Left colon (tissue), 2 donors: ENCODE measurements at places on chromosomes 1 and 21. TPM values are rescaled to one million over a fixed set of nuclear protein-coding genes. Genes with fewer than 3 reads are reported as not detected.

GRCh38 chr1:216261631-216262030, 161.6 kb downstream of the USH2A start:
- no peak for DNase-seq

DNA sequence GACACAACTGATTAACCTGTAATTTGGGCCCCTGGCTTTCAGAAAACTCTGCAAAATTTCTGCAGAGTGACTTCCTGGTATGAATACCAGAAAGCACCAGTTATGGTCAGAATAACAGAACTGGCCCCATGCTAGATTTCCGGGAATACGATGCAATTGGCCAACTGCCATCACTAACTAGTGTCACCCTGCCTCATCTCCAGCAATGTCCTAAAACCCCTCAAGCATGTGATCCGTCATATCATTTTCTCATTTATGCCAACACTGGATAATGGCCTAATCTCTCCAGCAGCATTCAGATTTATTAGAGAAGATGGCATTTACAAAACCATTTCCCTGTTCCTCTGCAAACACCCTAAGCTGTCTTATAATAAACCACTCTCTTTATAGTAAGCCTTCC, 15.4 kb downstream of the KAZN start:
- no peak for DNase-seq

DNA sequence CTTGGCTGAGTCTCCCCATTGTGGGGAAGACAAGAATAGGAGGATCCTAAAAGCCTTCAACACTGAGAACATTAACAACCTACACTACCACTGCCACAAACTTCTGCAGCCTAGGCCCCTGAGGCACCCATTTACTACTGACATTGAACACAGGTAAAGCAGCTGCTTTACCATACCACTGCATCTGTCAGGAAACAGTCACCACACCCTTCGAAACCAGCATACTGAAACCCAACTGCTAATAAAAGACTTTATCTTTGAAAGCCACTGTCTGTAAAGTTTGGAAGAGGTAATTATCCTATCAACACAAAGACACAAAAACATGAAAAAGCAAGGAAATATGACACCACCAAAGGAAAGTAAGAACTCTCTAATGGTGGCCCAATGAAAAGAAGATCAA, 7.4 kb downstream of the IFNAR1 start:
- DNase-seq: no peak

GRCh38 chr1:85028151-85028550, 20.1 kb downstream of the MCOLN3 start:
- no peak for DNase-seq

The ECE1 gene
- total RNA-seq: 165 TPM

GRCh38 chr21:33069994-33070743, at the start of gene OLIG1:
TSS of gene OLIG1 (plus strand) at chr21:33070141. CDS start at chr21:33070247, 106 bp downstream.
- DNase-seq: no peak

The NTMT2 gene
- total RNA-seq: not detected

The MYCL gene
- 13.7 TPM for total RNA-seq

GRCh38 chr1:70210820-70211219, 5.4 kb upstream of the LRRC40 start:
- DNase-seq: no peak

DNA sequence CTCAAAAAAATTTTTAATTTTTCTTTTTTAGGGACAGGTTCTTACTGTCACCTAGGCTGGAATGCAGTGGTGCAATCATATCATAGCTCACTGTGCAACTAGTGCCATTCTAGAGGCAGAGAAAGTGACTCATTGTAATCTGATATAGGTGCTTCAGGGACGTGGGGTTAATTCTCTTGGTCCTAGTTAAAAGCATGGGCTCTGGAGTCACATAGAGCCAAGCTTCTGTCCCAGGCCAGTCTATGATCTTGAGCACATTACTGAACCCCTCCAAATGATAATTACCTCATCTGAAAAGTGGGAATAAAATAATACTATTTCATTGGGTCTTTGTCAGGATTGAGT, 1.1 kb upstream of the ADIPOR1 start:
- no peak for DNase-seq

DNA sequence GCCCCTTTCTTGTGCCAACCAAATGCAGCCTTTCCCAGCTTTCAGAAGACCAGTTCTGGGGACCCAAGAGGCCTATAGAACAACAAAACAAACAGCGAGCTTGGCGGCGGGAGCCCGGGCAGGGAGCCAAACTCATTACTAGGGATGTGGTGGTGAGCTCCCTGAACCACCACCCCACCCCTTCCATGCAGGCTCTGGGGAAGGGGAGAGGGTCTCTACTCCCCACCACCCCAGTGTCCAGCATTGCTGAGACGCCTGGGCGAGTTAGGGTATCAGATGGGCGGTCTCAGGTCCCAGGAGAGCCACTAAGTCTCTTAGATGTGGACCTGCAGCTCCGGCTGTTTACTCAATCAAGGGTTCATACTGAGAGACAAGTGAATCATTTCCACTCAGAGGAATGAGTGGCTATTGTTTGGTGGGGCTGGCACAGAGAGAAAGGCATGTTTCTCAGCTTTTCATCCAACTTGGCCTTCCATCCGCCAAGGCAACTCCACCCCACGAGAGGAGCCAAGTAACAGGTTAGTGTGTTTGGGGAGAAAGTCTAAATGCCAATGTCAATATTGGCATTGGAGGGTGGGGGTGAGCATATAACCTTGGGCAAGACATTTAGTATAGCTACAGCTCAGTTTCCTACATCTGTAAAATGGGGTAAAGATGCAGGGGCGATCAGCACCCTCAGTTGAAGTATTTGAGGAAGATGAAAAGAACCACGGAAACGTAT, 40.9 kb downstream of the PLXNA2 start:
- peak; percentile 81 for DNase-seq

- DNase-seq: no peak
Observed at GRCh38 chr1:196148367-196148970, 459.8 kb downstream of the KCNT2 start.

The RUNX3 gene
- total RNA-seq: 1.6 TPM

The GJB4 gene
- 0.11 TPM for total RNA-seq

DNA sequence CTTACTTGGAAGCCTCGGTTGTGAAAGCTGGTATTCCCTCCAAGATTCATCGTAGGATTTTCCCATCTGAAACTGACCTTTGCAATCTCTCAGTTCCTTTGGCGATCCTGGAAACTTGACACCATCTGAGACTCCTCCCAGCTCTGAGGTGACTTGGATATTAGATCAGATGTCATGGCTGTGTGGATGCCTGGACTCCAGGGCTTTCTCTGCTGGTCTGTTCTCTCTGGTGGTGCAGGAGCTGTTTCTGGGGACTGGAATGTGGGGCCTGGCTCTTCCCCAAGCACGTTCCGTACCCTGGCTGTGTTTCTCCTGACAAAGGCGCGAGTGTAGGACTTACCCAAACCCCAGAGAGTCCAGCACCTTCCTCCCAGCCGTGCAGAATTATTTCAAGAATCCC, 252.2 kb downstream of the RPS6KC1 start:
- DNase-seq: no peak

GRCh38 chr21:15430023-15430422, 299.8 kb upstream of the USP25 start:
- DNase-seq: no peak

DNA sequence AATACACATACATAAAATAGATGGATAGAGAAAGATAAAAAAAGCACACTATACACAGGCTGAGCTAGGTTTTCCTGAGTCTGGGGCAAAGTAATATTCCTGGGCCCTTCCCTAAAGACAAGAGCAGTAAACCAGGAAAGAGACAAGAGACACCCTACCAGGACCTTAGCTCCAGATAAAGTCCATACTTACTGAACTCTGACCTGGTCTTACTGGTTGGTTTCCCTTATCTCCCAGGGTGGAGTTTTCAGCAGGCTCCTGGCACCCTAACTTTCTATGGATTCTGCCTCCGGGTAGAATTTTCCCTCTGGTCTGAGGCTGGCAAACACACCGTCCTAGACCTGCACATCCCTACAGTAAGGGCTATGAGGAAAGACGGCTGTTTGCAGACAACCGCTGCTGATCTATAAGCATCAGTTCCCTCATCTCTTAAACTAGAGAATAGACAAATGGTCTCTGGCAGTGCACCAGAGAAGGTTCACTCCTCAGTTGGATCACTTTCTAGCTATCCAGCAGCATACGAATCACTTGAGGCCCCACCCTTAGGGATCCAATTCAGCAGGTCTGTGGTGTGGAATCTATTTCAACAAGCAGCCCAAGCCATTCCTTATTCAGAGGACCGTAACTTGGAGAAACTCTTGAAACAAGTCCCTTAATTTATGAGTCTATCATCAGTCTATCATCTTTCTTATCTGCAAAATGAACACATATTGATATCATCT, 52.0 kb downstream of the ARHGEF11 start:
- no peak for DNase-seq

The LCK gene
- total RNA-seq: 4.2 TPM

The LRRC42 gene
- total RNA-seq: 19.7 TPM

- DNase-seq: no peak
Observed at GRCh38 chr1:111654839-111655238, 35.2 kb downstream of the RAP1A start.

The KCNJ9 gene
- total RNA-seq: not detected

The FCRL1 gene
- total RNA-seq: 1.5 TPM

GRCh38 chr1:16126160-16126559, 29.7 kb downstream of the EPHA2 start:
- no peak for DNase-seq

The TMEM50A gene
- total RNA-seq: 115 TPM

DNA sequence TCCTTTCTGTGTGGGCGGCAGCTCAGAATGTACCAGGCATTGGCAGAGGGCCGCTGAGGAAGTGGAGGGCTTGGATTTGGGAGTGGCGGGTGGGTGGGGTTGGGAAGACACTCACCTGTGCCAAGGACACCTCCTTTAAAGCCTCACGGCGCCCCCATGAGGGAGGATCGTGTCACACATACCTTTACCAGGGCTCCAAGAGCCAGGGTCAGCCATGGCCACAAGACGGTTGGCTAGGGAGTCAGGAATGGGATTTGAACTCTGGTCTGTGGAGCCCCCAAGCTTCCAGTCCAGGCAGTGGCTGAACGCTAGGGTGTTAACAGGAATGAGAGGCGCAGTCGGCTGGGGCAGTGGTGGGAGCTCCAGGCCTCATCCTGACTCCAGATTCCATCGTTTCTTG, 4.6 kb downstream of the NBL1 start:
- peak; percentile 85 for DNase-seq

GRCh38 chr1:198156745-198157240, at the start of gene NEK7:
TSS of gene NEK7 (plus strand) at chr1:198156998. CDS start at chr1:198232581, 75,583 bp downstream.
- DNase-seq: peak; percentile 87

DNA sequence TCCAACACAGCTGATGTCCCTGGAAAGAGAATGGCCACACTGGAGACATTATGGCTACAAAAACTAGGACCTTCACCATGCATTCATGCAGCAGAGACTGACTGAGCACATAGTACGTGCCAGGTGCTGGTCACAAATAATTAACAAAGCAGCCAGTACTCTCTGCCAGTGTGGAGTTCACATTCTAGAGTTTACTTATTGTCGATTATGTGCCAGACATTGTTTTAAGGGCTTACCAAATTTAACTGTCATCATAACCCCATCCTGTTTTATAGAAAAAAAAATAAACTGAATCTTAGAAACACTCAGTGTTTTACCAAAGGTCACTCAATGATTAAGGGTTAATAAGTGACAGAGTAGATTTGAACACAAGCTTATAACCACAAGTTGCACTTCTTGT, 143.3 kb downstream of the RRAGC start:
- DNase-seq: no peak

DNA sequence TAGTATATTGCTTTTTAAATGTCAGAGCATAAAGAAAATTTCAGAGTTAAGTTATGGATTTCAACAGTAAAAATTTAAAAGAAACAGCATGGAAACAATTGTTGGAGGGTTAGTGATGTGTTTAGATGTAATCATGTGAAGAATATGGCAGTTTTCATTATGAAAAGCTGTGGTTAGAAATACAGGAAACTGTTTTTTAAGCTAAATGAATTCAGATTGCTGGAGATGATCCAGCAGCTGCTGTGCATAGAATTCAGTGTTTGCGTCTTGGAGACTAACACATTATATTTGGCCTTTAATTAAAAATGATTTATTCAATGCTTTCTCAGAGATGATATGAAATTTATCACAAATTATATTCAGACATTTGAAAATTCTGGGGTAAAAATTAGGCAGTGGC, 273.6 kb upstream of the LRRC7 start:
- no peak for DNase-seq

The SLC30A1 gene
- total RNA-seq: 33.1 TPM

The EDN2 gene
- total RNA-seq: 19.3 TPM

The WNT9A gene
- total RNA-seq: 2.2 TPM

GRCh38 chr21:27799861-27800260, 833.0 kb upstream of the ADAMTS5 start:
- DNase-seq: no peak

- no peak for DNase-seq
Observed at GRCh38 chr1:97108179-97108578, 386.6 kb downstream of the PTBP2 start.

GRCh38 chr1:222454782-222455181, 93.1 kb downstream of the HHIPL2 start:
- no peak for DNase-seq

DNA sequence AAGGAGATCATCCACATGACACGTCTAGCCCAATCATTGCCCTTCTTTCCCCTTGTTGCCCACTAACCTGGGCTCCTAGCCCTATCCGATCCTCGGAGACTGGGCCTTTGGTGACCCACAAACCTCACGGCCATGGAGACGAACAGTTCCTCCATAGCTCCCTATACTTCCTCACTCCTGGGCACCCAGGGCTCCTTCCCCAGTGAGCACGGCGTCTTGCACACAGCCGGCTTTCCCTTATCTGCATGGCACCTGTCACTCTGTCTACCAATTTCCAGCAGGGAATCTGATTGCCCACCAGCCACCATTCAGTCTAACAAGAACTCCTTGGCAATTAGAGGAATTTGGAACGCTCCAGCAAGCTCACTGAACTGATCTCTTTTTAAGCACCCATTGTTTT, 3.1 kb downstream of the GNG4 start:
- no peak for DNase-seq

GRCh38 chr1:53368314-53369033, 40.6 kb upstream of the LRP8 start:
- DNase-seq: no peak

The H3-3A gene
- total RNA-seq: 743 TPM

GRCh38 chr21:45525153-45525909, 16.9 kb downstream of the SLC19A1 start:
- DNase-seq: peak; percentile 81

DNA sequence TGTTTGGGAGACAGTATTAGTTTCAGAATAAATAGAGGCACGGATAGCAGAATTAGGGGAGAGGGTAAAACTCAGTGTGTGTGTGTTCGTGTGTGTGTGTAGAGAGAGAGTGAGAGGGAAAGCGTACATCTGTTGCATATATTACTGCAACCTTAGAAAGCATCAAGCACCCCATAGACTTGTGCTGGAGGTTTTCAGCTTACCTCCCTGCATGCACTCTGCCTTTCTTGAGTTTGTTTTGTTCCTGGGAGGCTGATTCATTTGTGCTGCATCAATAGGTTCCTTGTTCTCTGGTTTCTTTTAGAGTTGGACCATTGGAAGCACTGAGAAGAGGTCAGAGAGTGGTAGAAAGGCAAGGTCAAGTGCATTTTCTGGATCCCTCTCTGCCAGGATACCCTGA, 104.4 kb upstream of the KCNK1 start:
- DNase-seq: no peak

DNA sequence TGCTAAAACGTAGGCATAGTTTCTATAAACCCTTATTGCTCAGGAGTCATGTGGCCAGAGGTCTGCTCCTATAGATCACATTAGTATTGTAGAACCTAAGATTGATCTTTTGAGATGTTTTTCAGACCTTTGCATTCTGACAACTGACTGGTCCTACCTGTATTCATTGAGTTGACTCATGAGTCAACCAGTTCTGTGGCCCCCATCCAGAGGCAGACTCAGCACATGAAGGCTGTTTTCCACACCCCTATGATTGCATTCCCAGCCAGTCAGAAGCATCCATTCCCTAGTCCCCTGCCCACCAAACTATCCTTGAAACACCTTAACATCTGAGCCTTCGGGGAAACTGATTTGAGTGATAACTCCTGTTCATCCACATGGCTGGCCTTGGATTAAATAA, 451.7 kb downstream of the SIPA1L2 start:
- no peak for DNase-seq
